ENCODE measurements at places on chromosomes 1 and 21.

GRCh38 chr1:174954671-174955669 is 44.8 kb upstream of the CACYBP start:
- no peak for DNase-seq

DNA sequence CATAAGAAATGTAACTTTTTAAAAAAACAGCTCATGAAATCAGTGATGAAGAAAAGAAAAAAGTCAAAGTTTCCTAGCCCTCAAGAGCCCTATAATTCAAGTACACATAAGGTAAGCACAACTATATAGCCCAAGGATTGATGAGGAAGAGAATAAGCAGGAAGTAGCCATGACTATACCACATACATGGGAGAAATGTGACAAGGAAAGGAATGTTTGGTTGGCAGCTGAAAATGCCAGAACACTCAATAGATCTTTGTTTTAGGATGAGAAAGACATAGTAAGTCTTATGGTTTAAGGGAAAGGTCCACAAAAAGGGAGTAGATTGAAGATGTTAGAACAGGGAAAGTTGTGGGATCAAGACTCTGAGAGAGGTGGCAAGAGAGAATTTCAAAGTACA is 5.7 kb downstream of the DOCK7 start:
- no peak for DNase-seq

- DNase-seq = no peak
These were observed 397.9 kb downstream of the PTBP2 start for GRCh38 chr1:97119260-97120158.

GRCh38 chr1:38141483-38141882 is 94.9 kb upstream of the POU3F1 start:
- no peak for DNase-seq

Measured in hematopoietic multipotent progenitor cell treated with erythropoietin and hydrocortisone succinate and interleukin-3 and kit ligand, for 8 days (in vitro differentiated cells).